Activated CD8-positive, alpha-beta memory T cell treated with anti-CD3 and anti-CD28 coated beads, Interleukin-2, amount 50 U/mL, for 4 hours (primary cell): ENCODE measurements at places on chromosomes 2 and 18.

DNA sequence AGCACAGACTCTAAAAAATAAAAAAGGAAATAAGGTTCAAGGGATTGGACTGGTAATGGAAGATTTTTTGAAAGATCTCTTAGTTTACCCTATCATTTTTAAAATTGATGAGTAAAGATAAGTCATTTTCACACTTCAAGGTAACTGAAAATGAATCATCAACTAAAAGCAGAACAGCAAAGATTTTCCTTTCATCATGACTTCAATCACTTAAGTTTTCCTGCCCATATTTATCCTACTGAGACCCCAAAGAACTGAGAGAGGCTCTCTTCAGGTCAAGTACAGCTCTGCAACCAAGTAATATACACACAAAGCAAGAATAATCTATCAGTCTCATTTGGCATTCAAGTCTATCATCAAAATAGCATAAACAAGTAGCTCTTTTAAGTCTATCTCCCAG is 540.7 kb downstream of the METTL4 start:
- no peak for DNase-seq

- no peak for DNase-seq
Measured at GRCh38 chr2:61255580-61256437, 93.8 kb downstream of the C2orf74 start.

- no peak for DNase-seq
Measured at GRCh38 chr2:14759082-14759481, 126.6 kb downstream of the LRATD1 start.

GRCh38 chr2:152781175-152781574 is 62.8 kb downstream of the ARL6IP6 start:
- DNase-seq = no peak

GRCh38 chr2:18474700-18475099 is 85.8 kb downstream of the RDH14 start:
- no peak for DNase-seq

- DNase-seq = no peak
Measured at GRCh38 chr2:66201242-66201641, 233.7 kb upstream of the MEIS1 start.

- DNase-seq = no peak
Measured at GRCh38 chr2:152387041-152387440, 52.1 kb downstream of the FMNL2 start.

DNA sequence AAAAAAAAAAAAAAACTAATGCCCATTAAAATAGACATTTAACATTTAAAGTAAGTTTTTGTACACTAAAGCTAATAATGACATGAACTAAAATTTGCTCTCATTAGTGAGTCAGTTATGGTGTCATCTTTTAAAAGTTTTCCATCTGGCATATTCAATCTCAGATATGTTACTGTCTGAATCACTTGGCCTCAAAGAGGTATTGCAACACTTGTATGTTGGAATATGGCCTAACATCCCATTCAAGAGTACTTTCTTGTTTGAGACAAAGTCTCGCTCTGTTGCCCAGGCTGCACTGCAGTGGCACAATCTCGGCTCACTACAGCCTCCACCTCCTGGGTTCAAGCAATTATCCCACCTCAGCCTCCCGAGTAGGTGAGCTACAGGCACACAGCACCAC is 169.7 kb downstream of the TMEM163 start:
- DNase-seq = no peak

DNA sequence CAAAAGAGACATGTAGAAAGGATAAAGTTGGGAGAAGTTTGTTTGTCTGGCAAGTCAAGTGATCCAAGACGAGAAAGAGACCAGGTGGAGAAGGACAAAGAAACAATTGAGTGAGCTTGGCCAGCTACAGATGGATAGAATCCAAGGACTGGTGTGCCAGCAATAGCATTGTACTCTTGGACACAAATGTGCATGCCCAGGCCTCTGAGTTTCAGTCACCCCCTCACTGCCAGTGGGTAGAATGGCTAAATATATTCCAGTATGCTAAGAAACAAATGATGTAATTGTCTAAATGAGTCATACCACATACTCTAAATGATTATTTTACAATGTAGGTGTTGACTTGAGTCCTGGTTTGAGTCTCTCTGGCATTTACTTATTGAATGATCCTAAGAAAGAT is 881.3 kb downstream of the LRRTM4 start:
- no peak for DNase-seq

- DNase-seq = no peak
Measured at GRCh38 chr2:1823187-1824169, 79.2 kb upstream of the PXDN start.

GRCh38 chr2:177893880-177894279 is 178.7 kb downstream of the PDE11A start:
- no peak for DNase-seq

- no peak for DNase-seq
Measured at GRCh38 chr2:86744152-86744551, 24.1 kb downstream of the RMND5A start.

DNA sequence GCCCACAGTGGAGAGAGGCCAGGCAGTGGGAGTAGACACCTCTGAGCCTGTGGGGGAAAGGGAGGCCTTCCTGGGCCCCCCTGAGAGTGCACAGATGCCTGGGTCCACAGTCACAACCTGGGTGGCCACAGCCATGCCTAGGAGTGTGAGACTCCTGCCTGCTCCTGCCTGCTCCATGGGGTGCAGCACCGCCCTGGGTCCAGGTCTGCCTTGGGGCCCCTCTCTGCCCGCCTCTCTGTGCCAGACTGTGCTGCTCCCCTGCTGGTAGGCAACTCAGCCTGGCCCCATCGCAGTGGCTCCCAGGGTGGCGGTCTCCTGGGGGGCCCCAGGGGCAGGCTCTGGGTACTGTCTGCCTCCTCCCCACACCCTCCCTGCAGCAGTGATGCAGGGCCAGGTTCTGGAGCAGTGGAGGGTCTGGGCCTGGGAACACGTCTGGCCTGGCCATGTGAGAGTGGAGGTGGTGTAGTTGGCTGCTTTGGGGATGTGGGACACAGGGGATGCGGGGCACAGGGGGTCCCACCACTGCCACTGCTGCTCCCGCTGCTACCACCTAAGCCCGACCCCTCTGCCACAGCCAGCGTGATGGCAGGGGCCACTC is 60.1 kb upstream of the DLX2 start:
- no peak for DNase-seq

DNA sequence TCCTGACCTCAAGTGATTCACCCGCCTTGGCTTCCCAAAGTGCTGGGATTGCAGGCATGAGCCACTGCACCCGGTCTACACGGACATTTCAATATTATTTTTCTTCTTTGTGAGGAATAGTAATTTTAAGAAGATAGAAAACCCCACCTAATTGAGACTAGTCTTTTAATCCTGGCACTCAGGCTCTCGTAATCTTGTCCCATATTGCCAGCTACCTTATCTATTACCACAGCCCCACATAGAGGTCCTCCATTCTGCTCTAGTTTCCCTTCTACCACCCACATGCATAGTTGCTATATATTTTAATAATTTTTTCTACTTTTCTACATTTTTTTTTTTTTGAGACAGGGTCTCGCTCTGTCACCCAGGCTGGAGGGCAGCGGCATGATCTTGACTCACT is 9.5 kb upstream of the USP14 start:
- no peak for DNase-seq

DNA sequence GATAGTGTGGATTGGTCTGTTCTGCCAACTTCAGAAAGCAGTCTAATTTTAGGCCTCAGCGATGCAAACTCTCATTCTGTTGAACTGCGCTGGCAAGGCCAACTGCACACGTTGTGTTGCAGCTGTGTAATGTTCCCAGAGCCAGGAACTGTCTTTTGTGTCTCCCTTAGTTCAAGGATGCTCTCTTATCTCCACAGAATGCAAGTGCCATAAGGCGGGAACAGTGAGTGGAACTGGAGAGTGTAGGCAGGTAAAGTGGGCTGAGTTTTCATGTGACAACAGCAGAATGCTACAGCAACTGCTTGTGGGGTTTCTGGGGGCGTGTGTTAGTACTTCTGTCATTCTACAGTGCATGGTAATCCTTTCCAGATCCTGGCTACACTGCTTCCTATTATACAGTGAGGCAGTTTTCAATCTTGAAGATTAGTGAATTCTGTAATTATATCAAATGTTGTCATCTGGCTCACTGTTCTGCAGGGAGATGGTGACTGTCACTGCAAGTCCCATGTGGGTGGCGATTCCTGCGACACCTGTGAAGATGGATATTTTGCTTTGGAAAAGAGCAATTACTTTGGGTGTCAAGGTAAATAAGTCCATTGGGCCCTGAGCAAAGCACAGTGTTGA is 125.8 kb downstream of the LAMA3 start:
- DNase-seq = no peak

GRCh38 chr18:33750366-33750765 is 172.3 kb downstream of the ASXL3 start:
- no peak for DNase-seq

DNA sequence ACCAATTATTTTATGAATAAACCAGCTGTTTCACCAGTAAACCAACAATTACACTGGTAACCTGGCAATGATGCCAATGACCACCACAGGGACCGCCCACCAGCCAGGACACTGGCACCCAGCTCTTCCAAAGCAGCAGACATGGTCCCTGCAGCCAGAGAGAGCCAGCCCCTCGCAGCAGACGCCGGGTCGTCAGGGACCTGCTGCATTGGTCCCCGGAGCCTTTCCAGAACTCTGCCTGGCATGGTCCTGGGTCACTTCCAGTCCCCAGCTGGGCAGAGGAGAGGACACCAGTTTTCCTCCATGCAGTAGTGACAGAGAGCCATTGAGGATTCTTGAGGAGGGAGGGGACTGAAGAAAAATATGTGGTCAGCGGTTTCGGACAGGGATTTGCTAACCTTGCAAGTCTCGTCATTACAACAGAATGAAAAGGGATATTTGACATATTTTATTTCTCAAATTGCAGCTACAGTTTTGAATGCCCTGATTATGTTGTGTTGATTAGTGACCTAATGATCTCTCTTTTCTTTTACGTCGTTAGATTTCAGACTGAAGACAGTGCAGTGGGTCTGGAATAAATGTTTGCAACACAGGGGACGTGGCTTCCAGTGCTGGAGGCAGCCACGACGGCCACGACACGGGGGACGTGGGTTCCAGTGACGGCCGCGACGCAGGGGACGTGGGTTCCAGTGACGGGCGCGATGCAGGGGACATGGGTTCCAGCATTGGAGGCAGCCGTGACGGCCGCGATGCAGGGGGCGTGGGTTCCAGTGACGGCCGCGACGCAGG is 154.5 kb downstream of the TPO start:
- no peak for DNase-seq

DNA sequence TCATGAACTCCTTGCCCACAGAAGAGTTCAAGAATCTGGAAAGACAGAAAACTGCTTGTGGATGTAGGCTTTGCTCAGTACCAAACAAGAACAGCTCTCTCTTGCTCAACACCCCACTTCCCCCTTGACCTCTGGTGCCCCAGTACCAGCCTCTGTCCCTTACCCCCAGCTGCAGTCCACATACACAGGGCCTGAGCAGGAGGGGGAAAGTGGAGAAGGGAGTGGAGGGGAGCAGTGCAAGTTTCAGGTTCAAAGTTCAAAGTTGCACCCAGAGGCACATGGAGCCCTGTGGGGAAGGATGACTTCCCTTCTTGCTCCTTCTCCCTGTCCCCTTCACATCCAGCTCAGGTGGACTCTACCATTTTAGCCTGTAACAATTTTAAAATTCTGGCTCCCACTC is 61.1 kb upstream of the LPIN2 start:
- DNase-seq = no peak

- DNase-seq = no peak
Measured at GRCh38 chr2:74103763-74104162, 43.9 kb downstream of the BOLA3 start.

- no peak for DNase-seq
Measured at GRCh38 chr2:51579412-51579811, 547.5 kb upstream of the NRXN1 start.

DNA sequence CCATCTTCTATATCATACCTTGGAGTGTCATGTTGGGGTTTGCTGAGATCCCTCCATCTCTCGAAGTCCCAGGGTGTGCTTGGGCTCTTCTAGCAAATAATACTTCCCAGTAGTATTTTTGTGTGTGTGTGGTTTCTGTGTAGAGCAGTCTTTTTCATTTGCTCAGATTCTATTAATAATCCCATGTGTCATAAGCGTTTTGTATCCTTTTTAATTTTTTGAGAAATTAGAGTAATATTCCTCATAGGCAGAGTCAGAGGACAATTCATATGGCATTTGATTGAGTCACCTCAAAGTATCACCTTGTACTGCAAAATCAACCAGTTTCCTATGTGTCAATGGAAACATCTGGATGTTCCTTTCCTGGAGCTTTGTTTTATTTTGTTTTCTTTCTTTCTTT is 37.4 kb upstream of the PPP1R1C start:
- no peak for DNase-seq

DNA sequence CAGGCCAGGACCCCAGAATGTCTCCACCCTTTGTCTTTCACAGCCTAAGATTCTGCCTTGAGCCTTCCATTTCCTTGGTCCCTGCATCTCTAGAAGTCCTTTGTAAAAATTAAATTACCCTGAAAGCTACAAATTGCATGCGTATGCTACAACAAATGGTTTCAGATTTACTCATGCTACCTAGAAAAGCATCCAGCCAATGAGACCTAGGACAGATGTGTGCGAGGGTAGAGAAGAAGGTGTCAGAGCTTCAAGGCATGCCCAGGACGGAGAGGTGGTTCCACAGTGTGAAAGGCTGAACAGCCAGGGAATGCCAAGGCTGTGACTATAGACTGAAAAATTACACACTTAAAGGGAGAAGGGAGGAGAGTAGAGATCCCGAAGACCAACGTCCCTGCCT is 40.2 kb downstream of the CCBE1 start:
- no peak for DNase-seq
